ENCODE measurements at places on chromosomes 2 and 18. TPM values are rescaled to one million over a fixed set of nuclear protein-coding genes. Genes with fewer than 3 reads are reported as not detected.
A peak's percentile ranks its signal among the peaks of the same experiment; 100 is the strongest.

DNA sequence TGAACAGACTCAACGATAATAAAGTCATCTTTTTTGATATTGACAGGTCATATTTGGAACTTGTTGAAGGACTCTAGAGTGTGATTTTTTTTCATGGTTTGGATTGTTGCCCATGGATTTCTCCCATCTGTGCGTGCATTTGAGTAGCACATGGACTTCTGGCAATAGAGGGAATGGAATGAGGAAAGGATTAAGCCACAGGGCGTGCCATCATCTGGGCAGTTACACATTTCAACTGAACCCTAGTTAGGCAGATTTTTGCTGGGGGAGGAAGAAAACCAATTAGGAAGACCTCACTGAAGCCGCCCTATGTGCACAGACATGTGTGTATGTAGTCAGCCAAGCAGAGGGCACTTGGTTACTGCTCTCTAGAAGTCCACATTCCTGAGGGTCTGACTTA, 72.6 kb downstream of the TPGS2 start:
- no peak for DNase-seq

- DNase-seq: no peak
Observed at GRCh38 chr2:177395351-177396065, 2.9 kb downstream of the AGPS start.

DNA sequence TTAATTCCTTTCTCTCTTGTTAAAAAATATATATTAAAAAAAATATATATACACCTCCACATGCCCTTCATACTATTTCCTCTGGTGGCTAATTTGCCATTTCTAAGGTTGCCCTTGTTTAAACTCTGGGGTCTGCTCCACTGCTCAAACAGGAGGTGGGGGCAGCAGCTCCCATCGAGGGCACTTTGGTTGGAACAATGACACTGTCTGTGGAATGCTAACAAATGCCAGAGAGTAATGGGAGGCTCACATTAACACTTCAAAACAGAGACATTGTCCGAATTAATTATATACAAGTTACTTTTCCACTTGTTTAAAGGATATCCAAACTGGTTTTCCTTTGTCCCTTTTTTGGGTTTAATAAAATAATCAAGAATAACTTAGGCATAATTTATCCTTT, 58.8 kb upstream of the CD302 start:
- no peak for DNase-seq

- DNase-seq: no peak
Observed at GRCh38 chr2:26182441-26182840, 9.6 kb downstream of the GAREM2 start.

- DNase-seq: no peak
Observed at GRCh38 chr2:224611938-224612337, 26.8 kb upstream of the CUL3 start.

- DNase-seq: no peak
Observed at GRCh38 chr2:233006648-233007047, 6.4 kb downstream of the NGEF start.

- DNase-seq: no peak
Observed at GRCh38 chr2:109387778-109388469, 225.8 kb downstream of the SEPTIN10 start.

GRCh38 chr2:20139407-20140172, 85.3 kb downstream of the SDC1 start:
- no peak for DNase-seq

Gene PJVK
- total RNA-seq: 2.0 TPM

DNA sequence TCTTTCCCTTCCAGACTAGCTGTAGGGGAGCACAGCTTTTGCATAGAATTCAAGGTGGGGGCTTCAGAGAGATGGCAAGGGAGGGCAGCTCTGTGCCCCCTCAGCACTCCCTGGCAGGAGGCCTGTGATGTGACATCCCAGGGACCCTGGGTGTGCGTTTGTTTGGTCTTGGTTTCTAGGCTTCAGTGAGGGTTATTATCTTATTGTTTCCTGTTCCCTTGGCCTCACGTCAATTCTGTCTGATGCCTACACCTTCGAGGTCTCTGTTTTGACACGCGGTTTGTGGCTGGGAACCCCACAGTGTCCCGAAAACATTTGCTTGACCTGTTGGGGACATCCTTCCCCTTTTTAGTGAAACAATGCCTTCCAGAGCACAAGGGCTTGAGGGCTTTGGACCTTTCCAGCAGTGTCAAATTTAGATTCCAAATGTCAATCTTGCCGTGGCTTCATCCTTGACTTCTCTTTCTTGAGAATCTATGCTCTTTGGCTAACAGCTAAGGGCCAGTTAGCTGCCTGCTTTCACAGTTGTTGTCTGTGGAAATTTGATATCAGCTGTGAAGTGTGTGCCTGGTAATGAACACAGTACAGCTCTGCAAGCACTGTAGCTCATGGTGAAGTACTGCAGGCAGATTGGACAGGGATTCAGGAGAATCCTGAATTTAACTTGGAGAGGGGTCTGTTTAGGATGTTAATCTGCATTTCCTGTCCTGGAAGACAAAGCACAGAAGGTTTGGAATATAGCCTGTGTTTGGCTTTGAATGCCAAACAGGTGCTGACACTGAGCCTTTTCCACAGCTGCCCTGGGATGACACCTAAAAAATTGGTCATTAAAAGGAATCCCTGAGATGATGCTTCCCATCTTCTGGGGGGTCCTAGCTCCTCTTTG, 108.2 kb upstream of the CXCR4 start:
- DNase-seq: no peak

DNA sequence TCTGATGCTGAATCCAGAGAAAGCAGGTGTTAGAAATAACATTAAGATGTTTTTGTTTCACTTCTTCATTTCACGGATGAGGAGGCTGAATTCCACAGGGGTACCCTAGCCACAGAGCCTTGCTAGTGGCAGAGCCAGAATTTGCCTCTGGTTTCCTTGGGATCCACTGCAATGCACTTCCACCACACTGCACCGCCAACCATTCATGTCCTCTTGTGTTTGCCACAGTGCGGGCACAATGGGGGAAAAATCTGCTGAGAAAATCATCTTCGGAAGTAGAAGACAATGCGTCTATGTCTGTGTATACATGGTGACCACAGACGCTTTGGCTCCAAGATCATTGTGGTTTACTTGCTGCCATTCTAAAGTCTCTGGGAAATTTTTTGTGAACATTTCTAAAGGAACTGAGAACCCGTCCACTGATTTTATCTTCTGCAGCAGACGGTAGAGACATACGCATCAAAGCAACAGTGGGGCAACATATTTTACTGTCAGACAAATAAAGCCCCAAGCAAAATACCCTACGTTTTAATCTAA, 14.9 kb downstream of the ICOS start:
- DNase-seq: no peak

DNA sequence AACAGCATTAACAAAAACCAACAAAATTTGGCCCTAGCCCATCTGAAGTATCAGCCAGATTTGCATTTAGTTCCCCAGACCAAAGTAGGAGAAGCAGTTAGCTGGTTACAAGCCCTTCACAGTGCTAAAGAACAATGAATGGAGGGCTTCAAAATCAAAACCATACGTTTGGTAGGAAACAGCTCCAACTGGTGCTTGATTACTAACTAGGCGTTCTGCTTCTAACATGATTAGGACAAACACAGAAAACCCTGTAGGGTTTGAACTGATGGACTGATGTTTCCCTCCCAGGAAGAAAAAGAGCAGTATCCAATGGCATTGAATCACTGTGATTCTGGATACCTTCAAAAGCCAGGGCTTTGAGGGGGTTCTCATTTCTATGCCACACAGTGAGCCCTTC, 20.5 kb upstream of the STAT4 start:
- DNase-seq: no peak

- DNase-seq: no peak
Observed at GRCh38 chr18:65409261-65409660, 341.6 kb upstream of the CDH7 start.

- DNase-seq: peak; percentile 80
Observed at GRCh38 chr2:38720613-38721241, 30.4 kb downstream of the SRSF7 start.

Gene DTNA
- 177 TPM for total RNA-seq

DNA sequence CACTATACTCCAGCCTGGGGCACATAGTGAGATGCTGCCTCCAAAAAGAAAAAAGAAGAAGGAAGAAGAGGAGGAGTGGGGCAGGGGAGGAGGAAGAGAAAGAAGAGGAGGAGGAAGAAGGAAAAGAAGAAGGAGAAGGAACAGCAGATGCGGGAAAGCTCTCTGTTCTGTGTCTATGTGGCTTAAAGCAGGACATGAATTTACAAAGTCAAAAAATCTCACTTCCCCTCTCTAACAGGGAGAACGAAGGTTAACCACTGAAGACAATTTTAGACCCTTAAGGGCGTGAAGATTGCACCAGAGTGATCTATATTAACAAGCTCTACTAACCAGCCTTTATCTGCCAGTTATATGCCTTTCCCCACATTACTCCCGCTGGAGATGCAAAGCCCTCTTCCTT, 258.9 kb downstream of the METTL4 start:
- DNase-seq: no peak

DNA sequence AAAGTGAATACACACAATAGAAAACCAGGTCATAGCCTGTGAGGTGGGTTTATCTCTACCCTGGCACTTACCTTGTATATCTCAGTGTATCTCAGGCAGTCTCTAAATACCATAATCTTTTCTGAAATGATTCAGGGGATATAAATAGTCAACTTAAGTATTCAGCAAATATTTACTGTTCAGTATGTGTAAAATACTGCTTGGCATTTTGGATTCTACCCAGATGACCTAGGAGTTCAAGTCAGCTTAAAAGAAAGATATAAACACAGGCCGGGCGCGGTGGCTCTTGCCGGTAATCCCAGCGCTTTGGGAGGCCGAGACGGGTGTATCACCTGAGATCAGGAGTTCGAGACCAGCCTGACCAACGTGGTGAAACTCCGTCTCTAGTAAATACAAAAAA, 23.8 kb downstream of the GRHL1 start:
- no peak for DNase-seq

Gene SMYD1
- 378 TPM for total RNA-seq

- DNase-seq: no peak
Observed at GRCh38 chr2:9110893-9111569, 95.6 kb upstream of the ASAP2 start.

DNA sequence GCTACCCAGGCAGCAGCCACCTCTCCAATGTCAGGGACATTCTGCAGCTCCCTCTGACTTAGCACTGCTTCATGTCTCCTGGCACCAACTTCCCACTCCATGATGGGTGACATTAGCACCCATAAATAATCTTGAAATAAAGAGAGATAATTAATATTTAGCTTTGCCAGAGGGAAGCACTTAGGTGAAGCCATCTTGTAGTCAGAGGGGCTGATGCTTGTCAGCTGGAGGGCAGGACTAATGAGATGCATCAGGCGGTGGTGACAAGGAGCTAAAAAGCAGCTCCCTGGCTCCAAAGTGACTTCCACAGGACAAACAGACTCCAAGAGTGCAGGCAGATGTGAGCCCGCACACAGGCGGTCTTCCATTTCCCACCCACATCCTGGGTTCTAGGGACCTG, 153.0 kb upstream of the ID2 start:
- DNase-seq: no peak

GRCh38 chr2:239008004-239008403, 160.1 kb downstream of the TWIST2 start:
- DNase-seq: no peak

Gene CIB4
- total RNA-seq: not detected

GRCh38 chr2:40357667-40358066, 94.2 kb downstream of the SLC8A1 start:
- DNase-seq: no peak

GRCh38 chr2:40653829-40654228, 201.9 kb upstream of the SLC8A1 start:
- DNase-seq: no peak

Gene PLGLB1
- total RNA-seq: 2.6 TPM

Gene WDR7
- total RNA-seq: 29.5 TPM

Gene MC2R
- total RNA-seq: not detected

DNA sequence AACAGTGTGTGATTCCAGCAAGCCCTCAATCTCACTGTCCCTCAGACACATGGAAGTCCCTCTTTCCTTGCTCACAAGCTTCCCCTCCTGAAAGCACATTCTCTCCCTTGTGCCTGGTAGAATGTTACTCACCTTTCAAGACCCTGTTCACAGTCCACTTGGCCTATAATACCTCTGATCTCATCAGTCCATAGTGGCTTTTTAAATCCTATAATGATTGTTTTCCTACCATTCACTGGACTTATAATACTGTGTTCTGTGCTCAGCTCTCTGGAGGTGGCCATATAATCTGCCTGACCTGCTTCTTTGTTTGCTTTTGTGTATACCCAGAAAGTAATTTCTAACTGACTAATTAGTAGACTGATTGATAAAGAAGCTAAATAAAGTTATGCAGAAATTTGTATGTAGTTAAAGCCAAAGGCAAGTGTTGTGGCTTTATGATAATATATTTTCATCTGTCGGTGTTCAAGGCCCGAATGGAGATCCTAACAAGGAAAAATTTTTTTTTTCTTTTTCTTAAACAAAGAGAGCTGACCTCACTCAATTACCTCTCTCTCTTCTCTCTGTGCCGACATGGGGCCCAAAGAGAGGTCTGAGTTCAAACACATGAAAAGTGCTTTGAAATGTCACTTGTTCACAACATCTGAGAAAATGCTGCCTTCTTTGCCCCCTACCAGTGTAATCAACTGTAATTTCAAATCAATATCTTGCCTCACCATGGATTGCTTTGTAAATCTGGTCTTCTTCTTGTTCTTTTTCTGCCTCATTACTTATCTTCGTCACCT, 1033.0 kb upstream of the PIK3C3 start:
- no peak for DNase-seq

- no peak for DNase-seq
Observed at GRCh38 chr2:199465988-199466691, 8.4 kb upstream of the SATB2 start.

Gene SGPP2
- 2.5 TPM for total RNA-seq

Gene CTNNA2
- not detected for total RNA-seq

GRCh38 chr2:133475610-133476009, 92.7 kb downstream of the NCKAP5 start:
- no peak for DNase-seq

Gene ATRAID
- total RNA-seq: 120 TPM

DNA sequence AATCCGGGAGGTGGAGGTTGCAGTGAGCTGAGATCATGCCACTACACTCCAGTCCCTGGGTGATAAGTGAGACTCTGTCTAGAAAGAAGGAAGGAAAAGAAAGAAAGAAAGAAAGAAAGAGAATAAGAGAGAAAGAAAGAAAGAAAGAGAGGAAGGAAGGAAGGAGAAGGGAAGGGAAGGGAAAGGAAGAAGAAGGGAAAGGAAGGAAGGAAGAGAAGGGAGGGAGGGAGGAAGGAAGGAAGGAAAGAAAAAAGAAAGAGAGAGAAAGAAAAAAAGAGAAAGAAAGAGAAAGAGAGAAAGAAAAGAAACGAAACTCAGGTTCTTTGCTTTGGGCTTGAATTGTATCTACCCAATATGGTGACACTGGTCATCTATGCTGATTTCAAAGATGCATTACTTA, 102.3 kb upstream of the GATA6 start:
- DNase-seq: no peak

DNA sequence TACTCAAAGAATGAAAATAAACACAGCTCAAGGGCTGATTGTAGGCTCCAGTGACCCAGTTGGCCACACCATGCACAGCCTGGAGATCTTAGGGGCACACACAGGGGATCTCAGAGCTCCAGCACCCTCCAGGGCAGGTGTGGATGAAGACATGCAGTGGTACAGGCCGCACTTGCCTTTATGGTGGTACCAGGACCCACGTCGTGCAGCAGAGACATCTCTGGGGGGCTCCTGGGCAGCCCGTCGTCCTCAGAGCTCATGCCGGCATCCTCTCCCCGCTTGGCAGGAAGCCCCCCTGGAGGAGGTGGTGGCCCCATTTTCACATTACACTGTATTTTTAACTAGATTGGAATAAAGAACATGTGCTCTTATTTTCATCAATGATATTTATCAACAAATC, 101.2 kb upstream of the MGAT4A start:
- DNase-seq: no peak
